Esophagus squamous epithelium (tissue), 5 donors: ENCODE measurements at places on chromosomes 11 and 22. TPM values are rescaled to one million over a fixed set of nuclear protein-coding genes. Genes with fewer than 3 reads are reported as not detected.

DNA sequence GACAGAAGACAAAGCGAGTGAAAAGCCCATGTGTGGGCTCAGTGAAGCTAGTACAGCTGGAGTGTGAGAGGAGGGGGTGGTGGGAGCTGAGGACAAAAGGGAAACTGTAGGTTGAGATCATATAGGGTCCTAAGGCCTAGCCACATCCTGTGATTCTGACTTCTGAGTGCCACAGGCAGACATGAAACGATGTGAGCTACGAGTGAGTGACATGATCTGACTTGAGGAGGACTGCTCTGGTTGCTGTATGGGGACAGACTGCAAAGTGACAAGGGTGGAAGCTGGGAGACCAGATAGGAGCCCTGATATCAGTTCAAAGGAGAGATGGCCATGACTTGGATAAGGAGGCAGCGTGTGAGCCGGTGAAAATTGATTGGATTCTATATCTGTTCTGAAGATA, 85.4 kb downstream of the MICAL2 start:
- no peak for DNase-seq
- no peaks in the 10 kb centered on the region for H3K4me1 ChIP-seq
- peak overlapping the region; percentile 26 for H3K27ac ChIP-seq
- no peak overlapping the region for H3K4me3 ChIP-seq

GRCh38 chr22:40709752-40710413, 30.6 kb downstream of the MCHR1 start:
- H3K36me3 ChIP-seq: no peaks in the 10 kb centered on the region
- H3K4me1 ChIP-seq: peaks cover 51% of the 10 kb centered on the region
- H3K4me3 ChIP-seq: no peak overlapping the region
- DNase-seq: no peak
- H3K27me3 ChIP-seq: no peaks in the 10 kb centered on the region

GRCh38 chr22:29457730-29458129, 19.3 kb downstream of the RFPL1 start:
- no peaks in the 10 kb centered on the region for H3K36me3 ChIP-seq
- DNase-seq: no peak
- no peak overlapping the region for H3K27ac ChIP-seq
- no peak overlapping the region for H3K4me3 ChIP-seq

- no peaks in the 10 kb centered on the region for H3K36me3 ChIP-seq
- H3K4me3 ChIP-seq: no peak overlapping the region
- H3K27ac ChIP-seq: no peak overlapping the region
- H3K4me1 ChIP-seq: no peaks in the 10 kb centered on the region
- DNase-seq: no peak
These were observed 385.1 kb upstream of the CCDC90B start for GRCh38 chr11:83671289-83671688.

The SPON1 gene
- 7.0 TPM for total RNA-seq

The ZNF214 gene
- total RNA-seq: 2.1 TPM

DNA sequence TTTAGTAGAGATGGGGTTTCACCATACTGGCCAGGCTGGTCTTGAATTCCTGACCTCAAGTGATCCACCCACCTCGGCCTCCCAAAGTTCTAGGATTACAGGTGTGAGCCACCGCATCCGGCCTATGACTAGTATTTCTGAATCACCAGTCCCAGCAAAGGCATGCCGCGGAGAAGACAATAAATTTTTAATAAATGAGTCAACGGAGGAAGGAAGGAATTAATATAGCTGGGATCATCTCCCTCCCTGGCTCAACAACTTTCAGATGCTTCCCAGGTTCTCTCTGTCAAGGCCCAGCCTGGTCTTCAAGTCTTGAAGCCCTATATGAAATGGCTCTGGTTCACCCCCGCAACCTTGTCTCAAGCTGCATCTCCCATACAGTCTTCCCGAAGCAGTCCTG, 45.7 kb downstream of the CYTH4 start:
- H3K4me3 ChIP-seq: no peak overlapping the region
- no peak for DNase-seq
- peaks cover 12% of the 10 kb centered on the region for H3K27me3 ChIP-seq
- H3K4me1 ChIP-seq: peaks cover 8% of the 10 kb centered on the region
- H3K27ac ChIP-seq: no peak overlapping the region

GRCh38 chr11:94604482-94604881, 37.3 kb downstream of the PIWIL4 start:
- no peaks in the 10 kb centered on the region for H3K4me1 ChIP-seq
- H3K36me3 ChIP-seq: no peaks in the 10 kb centered on the region
- no peak for DNase-seq
- no peaks in the 10 kb centered on the region for H3K27me3 ChIP-seq

DNA sequence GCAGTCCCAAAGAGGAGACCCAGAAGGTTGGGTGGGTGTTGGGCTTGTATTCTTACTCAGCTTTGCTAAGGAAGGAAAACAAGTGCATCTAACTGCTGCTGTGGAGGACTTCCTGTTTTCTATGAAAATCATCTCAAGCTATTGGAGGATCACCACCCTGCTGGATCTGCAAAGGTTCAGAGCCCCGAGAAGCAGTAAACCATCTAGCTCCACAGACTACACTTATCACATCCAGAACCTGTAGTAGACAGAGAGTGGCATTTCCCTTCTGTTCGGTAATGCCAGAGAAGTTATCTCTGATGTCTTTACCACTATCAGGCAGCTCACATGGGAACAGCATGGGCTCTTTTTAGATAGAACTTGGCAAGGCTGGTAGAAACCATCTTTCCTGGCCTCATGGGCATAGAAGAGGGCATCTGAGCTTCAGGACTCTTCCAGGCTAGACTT, 21.7 kb downstream of the KCNJ1 start:
- no peak for DNase-seq
- H3K36me3 ChIP-seq: no peaks in the 10 kb centered on the region
- H3K27me3 ChIP-seq: no peaks in the 10 kb centered on the region
- H3K27ac ChIP-seq: no peak overlapping the region

- H3K4me1 ChIP-seq: no peaks in the 10 kb centered on the region
- no peaks in the 10 kb centered on the region for H3K27me3 ChIP-seq
- no peak for DNase-seq
- no peaks in the 10 kb centered on the region for H3K36me3 ChIP-seq
- H3K4me3 ChIP-seq: peak overlapping the region; percentile 19
These were observed 28.5 kb upstream of the RBX1 start for GRCh38 chr22:40922484-40923303.

- H3K4me1 ChIP-seq: peaks cover 49% of the 10 kb centered on the region
- H3K27ac ChIP-seq: no peak overlapping the region
- H3K4me3 ChIP-seq: no peak overlapping the region
- H3K36me3 ChIP-seq: no peaks in the 10 kb centered on the region
- DNase-seq: no peak
These were observed 141.7 kb upstream of the TBCEL start for GRCh38 chr11:120882175-120882574.

The SERPING1 gene
- 9.6 TPM for total RNA-seq

- H3K4me1 ChIP-seq: peaks cover 35% of the 10 kb centered on the region
- DNase-seq: no peak
- no peak overlapping the region for H3K27ac ChIP-seq
- H3K27me3 ChIP-seq: no peaks in the 10 kb centered on the region
These were observed 24.2 kb downstream of the UBE2L3 start for GRCh38 chr22:21591695-21592094.

GRCh38 chr11:19076744-19077589, 16.4 kb upstream of the MRGPRX2 start:
- H3K27me3 ChIP-seq: no peaks in the 10 kb centered on the region
- H3K36me3 ChIP-seq: no peaks in the 10 kb centered on the region
- peak overlapping the region; percentile 74 for H3K27ac ChIP-seq

DNA sequence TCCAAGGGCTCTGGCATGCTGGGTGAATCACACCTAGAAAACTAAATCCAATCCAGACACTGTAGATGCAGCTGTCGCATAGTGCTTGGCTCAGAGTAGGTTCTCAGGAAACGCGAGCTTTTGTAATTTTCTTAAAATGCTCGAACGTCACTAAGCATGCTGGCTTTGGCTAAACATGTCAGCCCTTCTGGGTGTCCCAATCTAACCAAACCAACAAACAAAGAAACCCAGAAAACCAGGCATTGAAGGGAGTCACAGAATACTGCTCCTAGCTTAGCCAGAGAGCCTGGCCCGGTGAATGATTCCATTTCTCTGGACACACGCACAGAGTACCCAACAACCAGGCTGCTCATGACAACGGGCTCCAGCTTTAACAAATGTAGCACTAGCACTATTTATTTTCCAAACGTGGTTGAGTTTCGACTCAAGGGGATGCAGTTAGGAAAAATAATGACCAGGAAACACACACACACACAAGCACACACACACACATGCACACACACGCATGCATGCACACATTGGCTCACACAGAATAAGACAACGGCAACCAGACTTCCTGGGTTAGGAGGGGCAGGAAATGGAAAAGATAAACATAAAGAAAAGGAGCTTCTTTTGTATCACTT, 492.6 kb downstream of the MIAT start:
- peaks cover 20% of the 10 kb centered on the region for H3K27me3 ChIP-seq
- no peak for DNase-seq
- no peaks in the 10 kb centered on the region for H3K36me3 ChIP-seq
- no peak overlapping the region for H3K27ac ChIP-seq
- peaks cover 14% of the 10 kb centered on the region for H3K4me1 ChIP-seq

The DUSP8 gene
- total RNA-seq: 1.3 TPM

DNA sequence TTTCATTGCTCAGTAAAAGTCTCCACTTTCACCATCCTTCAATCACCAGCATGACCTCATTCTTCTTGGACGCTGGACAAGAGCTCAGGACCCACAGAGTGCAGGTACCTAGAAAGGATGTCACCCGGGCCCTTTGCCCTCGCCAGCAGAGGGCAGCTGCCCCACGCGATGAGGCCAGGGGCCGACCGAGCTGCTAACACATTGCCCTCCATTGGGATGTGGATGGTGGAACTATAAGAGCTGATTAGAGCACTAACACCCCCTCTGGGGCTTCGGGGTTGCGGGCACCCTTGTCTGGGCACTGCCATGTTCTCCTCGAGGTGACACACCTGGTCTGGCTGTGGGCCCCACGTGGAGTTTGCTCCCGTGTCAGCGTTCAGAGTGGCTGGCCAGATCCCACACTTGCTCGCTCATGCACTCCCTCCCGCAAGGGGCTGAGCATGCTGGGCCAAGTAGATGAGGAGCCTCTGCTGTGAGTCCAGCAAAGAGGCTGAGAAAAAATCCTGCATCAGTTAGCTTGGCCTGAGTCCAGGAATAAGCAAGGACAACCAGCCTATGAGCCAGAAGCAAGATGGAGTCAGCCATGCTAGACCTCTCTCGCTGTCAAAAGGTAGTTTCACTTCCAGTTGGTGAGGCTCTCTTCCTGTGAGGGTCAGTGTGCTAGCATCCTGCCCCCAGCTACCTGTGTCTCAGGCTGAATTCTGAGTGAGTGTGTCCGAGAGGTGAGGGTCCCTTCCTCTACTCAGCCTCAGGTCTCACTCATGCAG, 9.8 kb downstream of the KRTAP5-6 start:
- no peak overlapping the region for H3K27ac ChIP-seq
- H3K36me3 ChIP-seq: no peaks in the 10 kb centered on the region
- H3K4me1 ChIP-seq: peaks cover 4% of the 10 kb centered on the region
- no peak for DNase-seq

The FGF19 gene
- total RNA-seq: not detected

DNA sequence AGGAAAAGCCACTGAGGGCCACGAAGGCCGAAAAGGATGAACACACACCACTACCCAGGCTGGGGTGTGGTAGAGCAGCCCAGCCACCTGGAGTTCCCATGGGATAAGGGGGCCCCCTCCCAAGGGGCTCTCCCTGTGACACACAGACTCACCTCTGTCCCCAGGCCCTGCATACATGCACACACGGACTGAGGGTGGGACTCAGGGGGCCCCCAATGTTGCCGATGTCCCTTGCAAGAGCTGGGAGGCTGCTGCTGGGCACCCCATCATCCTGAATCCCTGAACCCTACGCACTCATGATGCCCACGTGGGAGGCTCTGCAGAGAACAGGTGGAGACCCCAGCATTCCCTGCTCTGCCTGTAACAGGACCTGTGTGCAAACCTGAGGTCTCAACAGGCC, 14.5 kb downstream of the SHANK2 start:
- no peak overlapping the region for H3K4me3 ChIP-seq
- H3K36me3 ChIP-seq: no peaks in the 10 kb centered on the region
- no peaks in the 10 kb centered on the region for H3K4me1 ChIP-seq
- DNase-seq: no peak

DNA sequence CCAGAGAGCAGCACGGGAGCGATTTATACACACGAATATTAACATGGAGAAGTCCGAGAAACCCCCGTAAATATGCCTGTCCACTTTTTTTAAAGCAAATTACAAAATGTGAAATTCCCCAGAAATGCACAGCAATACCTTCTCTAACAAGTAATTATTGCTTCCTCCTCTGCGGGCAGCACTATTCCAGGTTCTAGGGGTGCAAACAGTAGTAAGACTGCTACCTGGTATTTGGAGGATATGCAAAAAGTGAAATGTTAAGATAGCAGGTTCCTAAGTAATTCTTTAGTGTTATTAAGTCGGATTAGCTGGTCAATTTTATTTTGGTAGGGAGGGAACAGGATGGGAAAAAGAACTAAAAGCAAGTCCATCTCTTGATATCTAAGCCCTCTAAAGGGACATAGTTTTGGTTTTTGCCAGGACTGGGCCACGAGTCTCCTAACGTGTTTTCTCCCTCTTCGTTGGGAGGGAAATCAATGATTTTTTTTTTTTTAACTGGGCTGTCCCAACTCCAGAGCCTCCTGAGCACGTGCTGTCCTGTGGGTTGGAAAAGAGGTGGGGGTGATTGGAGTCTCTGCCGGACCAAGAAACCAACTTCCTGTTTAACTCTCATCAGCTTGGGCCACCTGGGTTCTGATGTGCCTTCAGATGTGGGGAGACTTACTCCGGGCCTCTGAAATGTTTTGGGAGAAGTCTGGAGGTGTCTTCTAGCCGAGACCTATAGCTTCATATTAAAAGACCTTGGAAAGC, 1.7 kb upstream of the XBP1 start:
- H3K36me3 ChIP-seq: peaks cover 4% of the 10 kb centered on the region
- H3K4me1 ChIP-seq: peaks cover 20% of the 10 kb centered on the region
- H3K27ac ChIP-seq: peak overlapping the region; percentile 50
- H3K4me3 ChIP-seq: peak overlapping the region; percentile 97
- no peak for DNase-seq
- no peaks in the 10 kb centered on the region for H3K27me3 ChIP-seq

DNA sequence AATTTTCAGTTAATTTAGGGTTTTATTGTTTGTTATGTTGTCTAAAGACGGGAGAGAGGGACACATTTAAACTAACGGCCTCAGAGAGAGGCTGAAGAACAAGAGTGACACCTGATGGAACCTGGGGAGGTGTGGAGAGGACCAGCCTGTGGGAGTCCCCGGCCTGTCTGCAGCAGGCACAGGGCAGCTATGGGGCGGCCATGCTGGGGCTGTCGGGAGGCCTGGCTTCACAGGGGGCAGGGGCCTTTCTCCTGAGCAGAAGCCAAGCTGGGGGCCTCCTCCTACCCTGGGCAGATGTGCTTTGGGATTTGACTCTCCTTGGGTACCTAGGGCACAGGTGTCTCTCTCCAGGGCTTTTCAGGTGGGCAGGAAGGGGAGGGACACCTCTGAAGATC, 21.9 kb downstream of the RELT start:
- H3K27ac ChIP-seq: no peak overlapping the region
- DNase-seq: no peak
- no peak overlapping the region for H3K4me3 ChIP-seq
- H3K36me3 ChIP-seq: no peaks in the 10 kb centered on the region
- H3K4me1 ChIP-seq: no peaks in the 10 kb centered on the region

- H3K27ac ChIP-seq: peak overlapping the region; percentile 91
- H3K36me3 ChIP-seq: no peaks in the 10 kb centered on the region
- peaks cover 63% of the 10 kb centered on the region for H3K4me1 ChIP-seq
- no peak for DNase-seq
These were observed 68.0 kb downstream of the ETS1 start for GRCh38 chr11:128519338-128519737.
